Vagina (tissue), 2 donors: ENCODE measurements at places on chromosomes 1 and 21.

GRCh38 chr21:27688773-27689172, 721.9 kb upstream of the ADAMTS5 start:
- DNase-seq, result no peak

GRCh38 chr1:24958766-24959622, 28.9 kb upstream of the RUNX3 start:
- no peak for DNase-seq

- DNase-seq, result no peak
These were observed 10.0 kb downstream of the ARF1 start for GRCh38 chr1:228092342-228093049.

DNA sequence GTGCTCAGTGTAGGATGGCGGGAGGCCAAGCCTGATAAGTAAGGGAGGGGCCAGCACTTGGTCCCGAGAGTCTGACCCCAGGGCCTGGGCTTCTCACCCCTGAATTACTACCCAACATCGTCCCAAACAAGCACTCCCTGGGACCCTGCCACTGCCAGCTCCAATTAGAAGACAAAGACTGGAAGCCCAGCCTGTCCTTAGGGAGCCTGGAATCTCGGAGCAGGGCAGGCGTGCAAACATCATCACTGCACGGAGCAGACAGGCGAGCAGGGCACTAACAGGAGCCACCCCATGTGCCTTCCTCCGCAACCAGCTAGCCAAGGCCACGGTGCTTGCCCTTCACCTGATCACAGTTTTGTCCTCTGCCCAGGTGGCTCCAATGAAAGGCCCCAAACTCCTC, 23.2 kb downstream of the KCNAB2 start:
- no peak for DNase-seq

- no peak for DNase-seq
These were observed 56.8 kb downstream of the ACP6 start for GRCh38 chr1:147613506-147613905.

DNA sequence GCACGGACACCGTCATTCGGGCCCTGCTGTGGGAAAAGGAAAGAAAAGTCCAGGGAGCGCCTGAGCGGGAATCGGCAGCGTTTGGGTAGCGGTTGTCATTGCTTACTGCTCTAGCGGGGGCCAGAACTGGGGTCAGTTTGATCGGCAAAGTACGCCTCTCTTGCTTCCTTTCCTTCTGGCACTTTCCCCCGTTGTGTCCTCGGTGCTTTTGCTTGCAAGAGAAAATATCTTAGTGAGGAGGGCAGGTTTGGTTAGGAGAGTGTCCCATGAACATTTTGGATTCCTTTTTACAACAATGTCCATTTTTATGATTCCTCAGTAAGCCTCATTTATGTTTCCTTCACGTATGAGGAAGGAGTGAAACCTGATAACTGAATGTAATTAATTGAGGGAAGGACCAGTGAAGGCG, 670 bp downstream of the ST3GAL3 start:
- no peak for DNase-seq
